Mammary epithelial cell (primary cell): ENCODE measurements at places on chromosomes 5 and 9. TPM values are rescaled to one million over a fixed set of nuclear protein-coding genes. Genes with fewer than 3 reads are reported as not detected.

SLC25A2 gene
- 0.17 TPM for total RNA-seq

FGF18 gene
- total RNA-seq = 0.16 and 0.24 TPM in 2 replicates

FAM120A gene
- total RNA-seq = 116 and 137 TPM in 2 replicates

DNA sequence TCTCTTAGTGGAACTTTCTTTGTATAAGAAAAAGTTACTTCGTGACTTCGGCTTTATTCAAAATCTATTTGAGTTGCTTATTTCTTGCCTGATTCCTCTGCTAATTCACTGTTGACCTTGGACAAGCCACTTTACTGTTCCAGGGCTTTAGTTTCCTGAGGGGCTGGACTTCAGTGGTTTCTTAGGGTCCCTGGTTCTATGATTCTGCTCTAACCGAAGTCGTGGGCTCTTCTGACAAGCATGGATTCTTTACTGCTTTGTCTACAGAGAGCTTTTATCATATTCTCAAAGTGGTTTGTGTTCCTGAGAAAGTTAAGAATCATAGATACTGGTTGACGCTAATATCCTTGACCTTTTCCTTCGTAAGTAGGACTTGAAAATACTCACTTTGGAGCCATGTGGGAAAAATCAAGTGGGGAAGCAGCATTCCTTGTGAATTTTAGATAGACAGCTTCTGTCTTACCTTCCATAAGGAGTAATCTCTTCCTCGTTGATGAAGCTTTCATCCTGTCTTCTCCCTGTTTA lies 21.1 kb downstream of the EXOSC2 start:
- no peak for DNase-seq
